ENCODE measurements at places on chromosomes 4 and X.

GRCh38 chr4:9921326-9921725, 100.0 kb downstream of the SLC2A9 start:
- no peak for DNase-seq

- DNase-seq: no peak
These were observed 12.8 kb upstream of the CRMP1 start for GRCh38 chr4:5905714-5906113.

GRCh38 chr4:122901247-122902010, 21.0 kb downstream of the NUDT6 start:
- DNase-seq: no peak

DNA sequence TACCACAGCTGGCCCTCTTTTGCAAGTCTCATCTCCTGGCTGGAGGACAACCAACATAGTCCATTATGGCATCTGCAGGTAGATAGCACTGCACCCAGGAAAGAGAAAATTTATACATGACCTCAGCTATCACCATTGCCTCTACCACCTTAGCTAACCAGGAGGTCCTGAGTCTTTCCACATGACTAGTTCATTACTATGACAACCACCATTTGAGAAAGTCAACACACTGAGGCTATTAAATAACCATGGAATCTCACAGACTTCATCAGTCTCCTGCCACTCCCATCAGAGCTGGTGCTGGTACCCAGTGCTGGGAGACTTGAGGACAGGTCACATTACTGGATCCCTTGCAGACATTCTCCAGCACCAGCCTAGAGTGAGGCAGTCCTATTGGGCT, 285.9 kb downstream of the GBA3 start:
- no peak for DNase-seq

DNA sequence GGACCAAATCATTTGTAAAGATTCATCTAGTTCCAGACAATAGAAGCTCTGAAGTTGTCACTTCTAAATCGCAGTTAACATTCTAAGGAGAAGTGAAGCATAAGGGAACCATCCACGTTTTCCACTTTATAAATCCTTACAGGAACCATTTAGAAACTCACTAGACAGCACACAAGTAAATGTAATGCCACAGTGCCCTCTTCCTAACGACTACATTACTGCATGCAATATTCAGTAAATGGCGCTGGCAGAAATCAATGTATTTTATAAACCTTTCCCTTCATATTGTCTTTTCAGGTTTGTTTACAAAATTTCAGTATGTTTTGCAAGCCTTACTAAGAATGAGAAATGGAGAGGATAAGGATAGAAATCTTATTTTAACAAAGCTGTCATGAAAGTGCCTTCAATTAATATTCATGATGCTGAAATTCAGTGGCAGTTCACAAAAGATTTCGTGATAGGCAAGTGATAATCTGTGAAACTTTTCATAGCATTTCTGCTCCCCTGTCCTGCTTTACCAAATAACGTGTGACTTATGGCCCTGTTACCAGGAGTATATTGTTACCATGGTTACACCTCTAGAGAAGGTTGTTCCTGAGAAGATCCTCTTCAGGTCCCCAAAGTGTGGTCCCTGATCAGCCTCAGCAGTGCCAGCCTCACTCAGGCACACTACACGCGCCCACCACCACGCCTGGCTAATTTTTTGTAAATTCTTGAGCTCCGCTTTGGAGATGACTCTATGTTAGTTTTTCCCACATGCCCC, 54.2 kb downstream of the TMA16 start:
- no peak for DNase-seq

DNA sequence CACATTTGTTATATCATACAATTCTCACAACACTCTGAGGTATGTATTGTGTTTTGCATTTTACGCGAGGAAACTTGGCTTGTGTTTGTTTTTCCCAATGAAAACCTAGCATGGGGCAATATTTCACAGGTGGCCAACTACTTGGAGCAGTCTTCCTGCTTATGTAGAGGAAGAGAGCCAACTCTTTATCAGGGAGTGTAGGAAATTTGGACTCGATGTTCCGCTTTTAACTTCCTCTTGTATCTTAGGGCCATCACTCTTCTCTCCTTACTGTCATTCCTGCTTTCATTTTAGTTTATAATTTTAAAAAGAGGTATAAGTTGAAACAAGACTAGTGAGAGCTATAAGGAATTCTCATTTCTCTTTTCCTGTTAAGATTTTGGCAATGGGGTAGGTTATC, 107.7 kb upstream of the RPS6KA3 start:
- DNase-seq: no peak

GRCh38 chrX:130738638-130739195, 164.3 kb downstream of the ENOX2 start:
- no peak for DNase-seq

GRCh38 chr4:42519803-42520417, 122.6 kb downstream of the SHISA3 start:
- DNase-seq: no peak

DNA sequence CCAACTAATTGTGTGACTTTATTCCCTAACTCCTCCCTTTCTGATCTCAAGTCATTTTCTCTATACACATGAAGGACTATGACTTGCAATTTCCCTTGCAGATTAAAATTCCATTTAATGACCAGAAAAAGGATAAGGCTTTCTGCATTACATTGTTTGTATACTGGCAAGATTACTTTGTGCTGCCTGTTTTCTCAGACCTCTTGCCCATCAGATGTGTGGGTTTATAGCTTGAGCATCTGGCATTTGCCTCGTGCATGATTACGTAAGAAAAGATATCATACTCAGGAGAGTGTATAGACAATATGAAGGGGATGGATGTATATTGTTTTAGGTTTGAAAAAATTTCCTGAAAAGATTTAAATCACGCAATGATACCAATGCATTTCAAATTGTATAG, 593.8 kb upstream of the SLIT2 start:
- DNase-seq: no peak

GRCh38 chr4:127634181-127634580, 1.4 kb downstream of the INTU start:
- DNase-seq: no peak

GRCh38 chr4:71366766-71367165, 27.9 kb downstream of the SLC4A4 start:
- DNase-seq: no peak

DNA sequence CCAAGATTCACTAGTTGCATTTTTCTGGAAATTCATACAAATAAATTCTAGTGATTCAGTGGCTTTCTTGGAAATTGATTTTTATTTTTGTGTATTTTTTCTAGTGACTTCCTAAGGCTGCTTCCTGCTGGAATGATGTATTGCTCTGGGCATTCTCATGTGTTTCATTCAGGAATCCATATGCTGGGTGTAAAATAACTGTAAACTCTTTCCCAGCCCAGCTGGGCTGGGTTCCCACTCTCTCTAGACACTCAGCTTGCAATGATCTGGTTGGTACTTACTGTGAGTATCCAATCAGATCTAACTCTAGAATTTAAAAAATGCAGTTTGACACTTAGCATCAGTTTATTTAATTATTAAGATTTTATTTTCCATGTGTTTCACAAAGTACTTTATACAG, 882.2 kb downstream of the STIM2 start:
- DNase-seq: no peak

DNA sequence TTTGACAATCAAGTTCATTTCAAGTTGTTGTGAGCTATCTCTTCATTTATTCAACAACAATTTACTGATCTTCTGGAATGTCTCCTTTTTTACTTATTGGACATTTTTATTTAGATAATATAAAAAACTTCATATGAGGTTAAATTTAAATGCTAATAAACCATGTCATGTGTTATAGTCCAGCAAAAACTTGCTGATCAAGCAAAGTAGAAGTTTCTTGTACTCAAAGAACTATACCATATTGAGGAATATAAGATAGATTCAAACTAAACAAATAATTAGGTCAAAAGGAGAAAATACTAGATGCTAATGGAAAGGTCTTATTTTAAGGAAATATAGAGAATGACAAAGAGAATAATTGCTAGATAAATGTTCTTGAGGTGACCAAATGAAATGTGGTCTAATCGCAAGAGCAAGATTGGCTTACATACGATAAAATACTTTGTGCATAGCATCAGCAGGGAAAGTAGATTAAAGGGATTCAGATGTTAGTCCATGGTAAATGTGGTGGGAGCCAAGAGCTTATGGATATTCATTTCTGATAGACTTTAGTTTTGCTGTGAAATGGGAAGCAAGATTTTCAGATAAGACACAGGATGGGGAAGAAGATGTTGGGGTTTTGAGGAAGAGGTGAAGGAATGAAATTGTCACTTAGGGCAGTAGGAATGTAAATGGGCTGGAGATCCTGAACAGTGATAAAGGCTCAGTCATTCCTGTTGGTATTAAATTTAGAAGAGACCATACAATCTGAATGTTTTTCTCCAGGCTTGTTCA, 229.5 kb downstream of the MAPK10 start:
- DNase-seq: no peak

GRCh38 chr4:182019148-182019652, 224.0 kb upstream of the TENM3 start:
- no peak for DNase-seq

DNA sequence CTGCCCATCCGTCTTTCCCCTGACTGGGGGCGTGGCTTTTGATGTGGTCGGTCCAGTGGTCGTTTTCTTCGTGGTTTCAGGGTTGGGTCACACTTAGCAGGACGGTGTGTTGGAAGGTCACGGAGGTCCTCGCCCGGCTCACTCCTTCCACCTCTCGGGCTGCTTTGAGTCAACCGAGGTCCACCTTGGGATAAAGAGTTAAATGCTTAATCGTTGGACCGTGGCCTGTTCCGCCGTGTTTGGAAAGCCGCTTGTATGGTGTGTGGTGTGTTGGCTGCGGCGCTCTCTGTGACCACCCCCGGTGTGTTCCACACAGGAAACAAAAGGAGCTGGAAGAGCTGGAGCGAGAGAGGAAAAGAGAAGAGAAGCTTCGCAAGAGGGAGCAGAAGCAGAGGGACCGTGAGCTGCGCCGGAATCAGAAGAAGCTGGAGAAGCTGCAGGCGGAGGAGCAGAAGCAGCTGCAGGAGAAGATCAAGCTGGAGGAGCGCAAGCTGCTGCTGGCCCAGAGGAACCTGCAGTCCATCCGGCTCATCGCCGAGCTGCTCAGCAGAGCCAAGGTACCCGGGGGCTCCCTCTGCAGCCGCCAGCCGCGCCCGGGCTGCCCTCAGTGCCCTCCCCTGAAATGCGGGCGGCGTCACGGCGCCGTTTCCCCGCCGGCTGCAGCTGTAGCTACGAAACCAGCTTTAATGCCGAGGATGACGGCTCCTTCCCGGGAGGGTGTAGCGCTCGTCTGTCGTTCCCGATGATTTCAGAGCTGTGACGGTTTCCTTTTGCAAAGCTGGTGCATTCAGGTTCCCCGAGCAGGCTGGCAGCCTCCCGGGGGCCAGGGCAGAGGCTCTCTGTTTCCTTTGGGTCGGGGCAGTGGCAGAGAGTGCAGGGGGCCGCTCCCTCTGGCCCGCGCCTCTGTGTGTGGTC, 7.7 kb downstream of the AKAP17A start:
- DNase-seq: no peak

DNA sequence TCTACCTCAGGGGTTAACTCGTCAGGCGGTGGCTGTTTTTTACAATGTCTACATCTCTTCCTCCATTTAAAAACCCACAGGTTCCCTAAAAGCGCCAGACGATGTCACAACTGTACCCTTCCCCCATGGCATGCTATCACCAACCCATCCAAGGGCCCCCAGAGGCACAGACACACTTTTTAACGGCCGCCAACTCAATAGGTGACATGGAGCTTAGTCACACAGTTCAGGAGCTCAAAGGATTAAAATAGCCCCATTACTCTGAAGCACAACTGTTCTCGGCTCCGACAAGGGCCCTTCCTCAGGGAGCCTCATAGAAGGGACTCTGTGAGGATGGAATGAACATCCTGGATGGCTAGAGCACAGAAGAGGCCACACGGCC, 12.4 kb downstream of the SH3KBP1 start:
- DNase-seq: no peak

GRCh38 chr4:7337196-7338058, 97.3 kb downstream of the PSAPL1 start:
- DNase-seq: no peak

DNA sequence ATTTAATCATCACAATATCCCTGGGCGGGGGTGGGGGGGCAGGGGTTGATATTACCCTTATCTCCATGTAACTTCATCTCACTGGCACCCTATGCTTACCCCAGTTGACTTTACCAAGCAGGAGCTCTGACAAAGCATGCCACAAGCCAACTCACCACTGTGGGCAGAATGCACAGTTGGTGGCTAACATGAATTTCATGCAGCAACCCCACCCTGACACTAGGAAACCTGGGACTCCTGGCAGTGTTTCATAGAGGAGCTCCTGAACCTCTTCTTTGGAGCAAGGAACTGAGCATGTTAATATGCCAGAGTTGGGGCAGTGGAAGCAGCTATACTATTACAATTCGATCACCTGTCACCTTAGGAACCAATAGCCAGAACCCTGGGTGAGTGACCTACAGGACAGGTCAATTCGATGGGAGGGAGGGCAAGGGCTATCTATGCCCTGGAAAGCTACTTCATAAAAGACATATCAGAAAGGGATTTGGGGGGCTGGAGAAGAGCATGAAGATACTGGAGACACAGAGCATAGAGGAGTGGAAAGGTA, 97.2 kb upstream of the ACSL4 start:
- DNase-seq: no peak

GRCh38 chr4:1315836-1316536, 26.3 kb downstream of the MAEA start:
- no peak for DNase-seq

DNA sequence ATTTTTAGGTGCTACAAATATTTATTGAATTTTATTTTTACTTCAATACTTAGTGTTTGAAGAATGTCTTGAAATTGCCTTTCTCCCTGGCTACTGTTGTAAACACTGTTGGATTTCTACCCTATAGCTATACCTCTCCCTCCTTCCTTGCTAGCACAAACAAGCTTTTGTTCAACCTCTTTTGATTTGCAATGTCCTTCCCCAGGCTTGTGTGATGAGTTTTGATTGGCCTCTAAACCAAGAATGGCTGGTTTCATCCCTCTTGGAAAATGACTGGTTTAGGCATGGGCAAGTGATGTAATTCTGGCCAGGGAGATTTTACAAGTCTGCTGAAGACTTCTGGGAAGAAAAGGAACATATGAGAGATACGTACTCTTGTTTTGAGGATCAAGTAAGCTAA, 25.3 kb upstream of the SLITRK2 start:
- DNase-seq: no peak

GRCh38 chrX:101693476-101693875, 33.8 kb upstream of the ARMCX2 start:
- no peak for DNase-seq

DNA sequence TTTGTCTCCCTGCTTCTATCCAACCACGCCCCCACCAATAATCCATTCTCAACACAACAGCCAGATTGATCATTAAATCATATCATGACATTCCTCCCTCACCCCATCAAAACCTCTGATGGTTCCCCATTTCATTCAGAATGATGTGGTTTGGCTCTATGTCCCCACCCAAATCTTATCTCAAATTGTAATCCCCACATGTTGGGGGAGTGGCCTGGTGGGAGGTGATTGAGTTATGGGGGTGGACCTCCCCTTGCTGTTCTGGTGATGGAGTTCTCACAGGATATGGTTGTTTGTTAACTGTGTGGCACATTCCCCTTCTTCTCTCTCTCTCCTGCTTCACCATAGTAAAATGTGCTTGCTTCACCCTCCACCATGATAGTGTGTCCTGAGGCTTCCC, 23.3 kb downstream of the TRMT2B start:
- no peak for DNase-seq

All from NCI-H1105 (cell line).